Testis (tissue), 5 donors: ENCODE measurements at places on chromosomes 2 and 18. TPM values are rescaled to one million over a fixed set of nuclear protein-coding genes. Genes with fewer than 3 reads are reported as not detected.

DNA sequence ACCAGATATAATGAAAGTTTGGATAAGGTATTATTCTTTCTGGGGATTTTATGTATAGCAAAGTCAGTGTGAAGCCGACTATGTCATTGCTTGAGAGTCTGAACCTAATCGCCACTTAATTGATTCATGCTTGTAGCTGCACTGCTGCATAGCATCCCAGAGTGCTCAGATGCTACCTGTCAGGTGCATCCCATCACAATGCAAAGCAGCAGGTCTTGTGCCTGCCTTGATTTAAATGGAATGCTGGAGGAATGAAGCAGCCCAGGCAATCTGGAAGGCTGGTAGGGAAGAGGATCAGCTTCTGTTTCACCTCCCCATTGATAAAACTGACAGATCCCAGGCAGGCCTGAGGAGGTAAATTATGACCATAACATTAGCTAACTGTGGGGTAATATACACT is 40.4 kb upstream of the ATIC start:
- no peak for DNase-seq

DNA sequence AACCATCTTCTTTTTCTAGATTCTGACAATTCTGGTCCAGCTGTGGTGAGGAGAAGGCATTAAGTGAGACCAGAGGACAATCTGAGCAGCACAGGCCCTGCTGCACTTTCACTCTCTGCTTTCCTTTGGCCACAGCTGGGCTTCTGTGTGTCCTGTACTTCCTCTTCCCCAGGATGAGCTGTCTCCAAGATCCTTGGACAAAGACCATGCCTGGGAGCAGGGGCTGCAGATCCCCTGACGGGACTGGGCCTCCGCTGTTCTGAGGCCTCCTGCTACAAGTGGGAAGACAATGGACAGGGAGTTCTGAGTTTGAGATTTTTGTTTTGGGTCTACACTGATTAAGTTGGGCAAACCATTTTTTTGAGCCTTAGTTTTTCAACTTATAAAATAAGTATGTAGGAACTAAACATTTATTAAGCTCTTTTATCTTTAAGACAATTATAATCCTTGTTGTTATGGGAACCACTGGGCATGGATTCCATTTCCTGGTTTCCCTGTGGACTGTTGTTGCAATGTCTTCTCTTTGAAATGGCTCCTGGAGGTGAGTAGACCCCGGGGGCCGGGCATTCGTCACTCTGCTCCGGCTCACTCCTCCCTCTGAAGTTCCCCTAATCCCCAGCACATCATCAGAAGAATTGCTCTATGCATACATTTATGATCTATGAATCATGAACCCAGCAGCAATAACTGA is 266.6 kb downstream of the ACTR3 start:
- DNase-seq = no peak

The GPC1 gene
- 74.2 TPM for polyA plus RNA-seq

The C2orf74 gene
- polyA plus RNA-seq = 50.0 TPM

DNA sequence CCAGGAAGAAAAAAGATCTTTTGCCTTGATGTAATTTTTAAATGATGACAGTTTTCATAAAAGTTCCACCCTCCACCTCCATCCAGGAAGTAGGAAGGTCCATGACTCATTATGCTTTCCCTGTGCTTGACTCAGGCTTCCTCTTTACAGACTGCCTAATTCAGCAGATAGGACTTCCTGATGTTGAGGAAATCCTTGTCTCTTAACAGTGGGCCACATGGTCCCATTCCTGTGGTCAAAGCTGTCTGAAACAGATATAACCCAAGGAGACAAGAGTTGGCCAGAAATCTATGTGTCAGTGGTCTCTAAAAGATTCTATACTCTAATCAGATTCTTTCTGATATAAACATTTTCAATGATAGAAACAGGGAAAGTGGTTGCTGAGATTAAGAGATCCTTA is 119.1 kb downstream of the BAZ2B start:
- DNase-seq = no peak

- DNase-seq = peak; percentile 52
These were observed 103.8 kb downstream of the TRIM43 start for GRCh38 chr2:95695613-95696012.

GRCh38 chr2:137644731-137645130 is 319.5 kb upstream of the HNMT start:
- DNase-seq = no peak

The TMEM247 gene
- 59.4 TPM for polyA plus RNA-seq

DNA sequence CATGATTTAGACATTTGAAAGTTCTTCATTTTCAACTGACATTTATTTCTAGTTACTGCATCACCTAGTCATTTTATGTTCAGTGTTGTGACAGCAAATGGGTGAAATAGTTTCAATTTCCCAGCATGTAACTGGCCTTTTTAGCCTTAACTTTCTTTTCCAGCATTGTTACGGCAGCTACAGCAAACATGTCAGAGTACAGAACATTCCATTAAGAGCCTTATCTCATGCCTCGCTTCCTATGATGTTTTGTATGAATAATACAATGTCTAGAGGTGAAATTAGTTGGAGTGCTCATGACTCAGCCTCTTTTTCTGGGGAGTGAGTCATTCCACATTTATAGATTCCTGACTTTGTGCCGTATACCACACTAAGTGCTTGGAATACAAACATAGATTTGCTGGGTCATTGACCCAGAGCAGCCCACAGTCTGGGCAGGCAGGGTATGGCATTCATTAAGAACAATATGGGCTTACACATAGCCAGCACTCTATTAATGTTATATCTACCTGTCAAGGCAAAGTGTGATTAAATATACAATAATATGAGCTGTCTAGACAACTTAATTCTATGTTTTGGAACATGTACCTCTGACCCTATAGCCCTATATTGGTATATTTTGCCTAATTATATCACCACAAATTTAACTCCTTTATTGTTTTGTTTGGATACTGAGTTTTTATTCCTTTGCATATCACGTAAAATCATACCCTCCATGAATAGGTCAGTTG is 72.2 kb downstream of the MAP2 start:
- DNase-seq = no peak

The GRB14 gene
- 30.6 TPM for polyA plus RNA-seq

DNA sequence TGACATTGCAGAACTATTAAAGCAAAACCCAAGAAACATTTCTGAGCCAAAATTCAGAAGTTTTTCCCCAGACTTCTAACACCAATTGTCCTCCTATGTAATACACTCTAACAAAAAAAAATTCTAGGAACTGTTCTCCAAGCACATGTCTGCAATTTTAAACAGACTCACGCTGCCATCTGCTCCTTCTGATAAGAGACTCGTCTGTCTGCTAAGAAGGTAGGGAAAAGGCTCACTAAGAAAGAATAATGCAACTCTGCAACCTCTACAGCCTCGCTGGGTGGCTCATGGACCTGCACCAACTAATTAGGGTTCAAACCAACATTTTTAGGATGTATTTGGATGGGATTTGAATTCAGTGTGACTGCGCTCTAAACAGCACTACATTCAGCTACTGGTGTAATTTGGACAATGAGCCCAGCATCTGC is 366.5 kb downstream of the DSC3 start:
- DNase-seq = no peak

The SMARCAL1 gene
- 27.3 TPM for polyA plus RNA-seq

GRCh38 chr2:121825003-121825950 is 69.8 kb downstream of the TSN start:
- no peak for DNase-seq
